ENCODE measurements at places on chromosomes 3 and 15.

- DNase-seq = no peak
Observed at GRCh38 chr3:57512166-57512565, 32.0 kb downstream of the DNAH12 start.

- no peak for DNase-seq
Observed at GRCh38 chr3:77915336-77915735, 875.4 kb downstream of the ROBO2 start.

DNA sequence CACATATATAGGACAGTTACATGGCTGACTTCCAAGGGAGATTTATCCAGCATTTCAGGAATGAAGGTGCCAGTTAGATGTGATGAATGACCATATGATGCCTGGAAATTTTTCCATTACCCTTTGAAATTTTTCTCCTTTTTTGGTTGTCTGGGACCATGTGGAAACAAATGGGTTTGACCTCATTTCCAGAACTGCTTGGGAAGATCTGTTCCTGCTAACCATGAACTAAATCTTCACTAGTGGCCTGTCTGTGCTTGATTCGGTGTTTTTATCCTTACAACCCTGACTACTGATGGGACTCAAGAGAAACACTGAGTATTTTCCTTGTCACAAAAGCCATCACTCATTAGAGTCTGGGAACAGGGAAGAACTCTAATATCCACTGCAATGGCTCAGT is 409.4 kb downstream of the PDCD6IP start:
- DNase-seq = no peak

- DNase-seq = peak; percentile 57
Observed at GRCh38 chr15:58771621-58772250, 634 bp downstream of the MINDY2 start.

- DNase-seq = no peak
Observed at GRCh38 chr3:123755085-123755484, 129.0 kb downstream of the MYLK start.

- DNase-seq = no peak
Observed at GRCh38 chr3:116291141-116291540, 154.1 kb downstream of the LSAMP start.

- no peak for DNase-seq
Observed at GRCh38 chr3:40258064-40258463, 51.4 kb upstream of the EIF1B start.

- DNase-seq = no peak
Observed at GRCh38 chr3:154224366-154224765, 99.9 kb downstream of the DHX36 start.

DNA sequence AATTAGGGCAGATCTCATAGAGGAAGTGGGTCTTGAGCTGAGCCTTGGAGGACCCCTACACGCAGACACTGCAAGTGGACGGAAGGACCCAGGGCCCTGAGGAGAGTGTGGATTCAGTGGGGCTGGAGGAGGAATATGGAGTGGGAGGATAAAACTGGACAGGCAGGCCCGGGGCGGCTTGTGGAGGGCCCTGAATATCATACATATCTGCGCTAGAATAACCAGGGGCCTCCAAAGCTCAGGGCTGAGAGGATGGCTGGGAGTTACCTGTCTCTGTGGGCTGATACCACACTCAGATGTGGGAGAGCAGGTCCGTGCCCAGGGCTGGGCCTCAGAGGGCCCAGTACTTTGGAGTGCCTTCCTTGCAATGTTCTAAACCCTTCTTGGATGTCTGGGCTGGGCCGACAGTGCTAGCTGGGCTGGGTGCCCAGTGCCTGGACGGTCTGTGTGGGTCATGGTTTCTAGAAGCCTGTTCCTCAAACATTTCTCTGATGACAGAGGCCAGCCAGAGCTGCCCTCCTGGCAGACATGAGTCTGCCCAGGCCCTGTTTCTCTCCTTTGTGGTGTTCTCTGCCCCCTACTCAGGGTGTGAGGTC is 29.6 kb downstream of the CHRD start:
- DNase-seq = no peak

DNA sequence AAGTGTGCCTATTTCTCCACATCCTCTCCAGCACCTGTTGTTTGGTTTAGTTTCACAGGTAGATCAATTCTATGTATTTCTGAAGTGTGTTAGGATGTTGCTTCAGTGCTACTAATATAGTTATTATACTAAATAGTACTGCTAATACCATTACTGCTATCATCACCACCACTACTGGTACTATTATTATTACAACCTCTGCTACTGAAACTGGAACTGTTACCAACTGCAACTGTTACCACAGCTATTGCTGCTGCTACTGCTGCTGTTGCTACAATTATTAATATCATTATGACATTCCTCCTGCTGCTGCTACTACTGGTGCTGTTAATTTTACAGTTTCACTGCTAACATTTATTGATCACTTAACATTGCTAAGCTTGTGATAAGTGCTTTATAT is 8.3 kb upstream of the LMOD3 start:
- DNase-seq = no peak

DNA sequence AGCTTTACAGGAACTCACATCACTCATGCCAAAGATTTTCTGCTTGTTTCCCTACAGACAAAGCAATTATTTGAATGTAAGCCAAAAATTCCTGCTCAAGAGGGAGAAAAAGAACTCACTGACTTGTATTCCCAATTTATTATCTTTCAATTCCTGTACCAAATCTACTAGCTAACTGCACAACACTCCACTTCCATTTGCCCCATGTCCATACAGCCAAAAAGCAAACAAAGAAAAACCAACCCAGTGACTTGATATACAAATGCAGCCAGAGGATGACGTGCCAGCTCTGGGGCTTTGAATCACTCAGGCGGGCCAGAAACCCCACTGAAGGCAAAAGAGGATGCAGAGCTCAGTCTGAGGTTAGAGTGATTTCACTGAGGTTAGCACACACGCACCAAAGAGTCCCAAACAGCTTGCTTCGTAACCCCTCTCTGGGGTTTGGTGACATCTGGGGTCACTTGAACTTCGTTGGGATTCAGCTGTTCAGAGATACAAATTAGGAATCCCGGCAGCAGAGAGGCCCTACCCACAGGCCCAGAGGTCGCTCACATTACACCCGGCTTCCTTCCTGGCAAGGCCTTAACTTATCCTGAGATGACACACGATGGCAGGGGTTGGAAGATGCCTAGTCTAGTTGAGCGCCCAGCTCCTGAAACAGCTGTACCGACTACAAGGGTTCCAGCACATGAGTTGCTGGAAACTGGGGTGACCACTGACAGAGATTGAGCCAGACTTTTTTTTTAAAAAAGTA is 1.6 kb downstream of the RFTN1 start:
- DNase-seq = peak; percentile 92

DNA sequence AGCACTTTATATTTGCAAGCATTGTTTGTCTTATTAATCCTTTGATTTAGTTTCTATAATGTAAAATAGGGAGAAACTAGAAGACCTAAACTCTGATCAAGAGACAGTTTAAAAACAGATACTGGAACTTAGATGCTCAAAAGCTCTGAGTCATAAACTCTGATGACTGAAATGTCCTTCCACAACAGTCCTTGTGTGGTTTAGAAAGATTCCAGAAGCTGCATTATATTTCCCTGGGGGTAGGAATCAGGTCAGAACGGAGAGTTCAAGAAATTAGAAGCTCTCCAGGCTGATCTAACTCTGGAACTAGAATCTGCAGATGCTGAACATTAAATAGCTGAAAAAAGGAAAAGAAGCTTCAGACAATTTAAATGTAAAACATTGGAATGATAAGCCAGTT is 18.3 kb upstream of the ONECUT1 start:
- no peak for DNase-seq

DNA sequence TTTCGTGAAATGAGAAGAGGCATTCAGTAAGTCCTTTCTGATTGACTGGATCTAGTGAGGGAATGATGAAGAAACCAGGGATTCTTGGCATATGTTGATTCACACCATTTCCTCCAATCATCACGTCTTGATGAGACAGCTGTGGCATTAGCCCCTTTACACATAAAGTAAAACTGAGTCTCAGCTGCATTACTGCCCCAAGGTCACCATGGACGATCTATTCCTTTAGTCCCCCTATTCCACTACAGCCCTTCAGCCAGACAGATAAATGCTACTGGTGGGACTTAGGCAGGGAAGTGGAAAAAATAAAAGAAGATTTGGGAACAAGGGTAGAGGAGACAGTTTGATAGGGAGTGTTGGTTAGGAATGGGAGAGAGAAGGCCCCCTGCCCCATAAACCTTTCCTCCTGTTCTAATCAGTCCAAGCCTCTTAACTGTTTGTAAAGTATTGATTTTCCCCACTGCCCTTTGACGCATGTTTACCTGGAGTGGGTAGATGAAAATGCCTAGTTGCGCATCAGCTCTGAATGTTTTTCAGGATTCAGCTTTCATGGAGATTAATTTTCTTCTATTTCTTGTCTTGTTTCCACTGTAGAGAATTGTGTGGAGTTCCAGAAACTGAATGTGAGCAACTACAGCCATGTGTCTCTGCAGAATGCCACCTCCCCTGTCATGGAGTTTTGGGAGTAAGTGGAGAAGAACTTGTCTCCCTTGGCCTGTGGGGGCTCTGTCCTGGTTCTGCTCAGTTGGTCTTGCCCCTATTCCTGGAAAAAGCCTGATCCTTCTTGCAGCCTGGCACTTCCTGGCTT is 6.9 kb downstream of the SLC6A11 start:
- DNase-seq = no peak

GRCh38 chr3:99578339-99578970 is 59.9 kb upstream of the COL8A1 start:
- no peak for DNase-seq

DNA sequence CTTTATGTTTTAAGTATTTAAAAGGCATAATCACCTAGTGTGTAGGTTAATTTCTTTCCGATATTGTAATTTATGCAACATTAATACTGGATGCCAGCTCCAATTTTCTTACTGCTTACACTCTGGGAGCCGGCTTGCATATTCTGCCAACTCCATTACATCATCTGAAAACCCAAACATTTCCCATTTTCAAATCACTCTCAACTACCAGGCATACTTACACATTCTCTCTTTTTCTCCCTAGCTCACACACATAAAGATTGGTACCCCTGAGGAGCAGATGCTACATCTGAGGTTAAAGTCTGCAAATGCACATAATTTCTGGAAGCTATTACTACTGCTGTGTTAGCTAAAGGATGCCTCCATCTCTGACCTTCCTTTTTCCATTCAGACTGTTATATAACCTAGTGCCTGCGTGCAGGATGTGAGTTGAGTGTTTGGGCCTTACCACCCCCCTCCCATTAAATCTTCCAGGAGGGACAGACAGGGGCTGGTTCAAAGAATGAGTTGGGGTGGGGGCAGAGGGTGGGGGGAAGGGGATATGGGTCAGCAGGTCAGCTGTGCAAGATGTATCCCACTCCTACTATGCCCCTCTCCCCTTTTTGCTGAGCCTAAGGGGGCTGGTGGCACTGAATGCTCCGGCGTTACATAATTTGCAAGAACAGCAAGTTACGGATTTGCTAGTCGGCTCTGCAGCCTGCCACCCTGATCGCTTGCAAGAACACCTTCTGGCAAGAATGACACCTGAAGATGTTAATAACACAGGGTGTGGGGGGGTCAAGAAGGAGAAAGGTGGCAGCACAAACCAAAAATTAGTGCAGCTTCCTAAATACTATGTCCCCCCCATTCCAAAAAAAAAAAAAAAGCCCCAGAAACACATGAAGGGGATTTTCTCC is 2.5 kb downstream of the RORA start:
- DNase-seq = no peak

DNA sequence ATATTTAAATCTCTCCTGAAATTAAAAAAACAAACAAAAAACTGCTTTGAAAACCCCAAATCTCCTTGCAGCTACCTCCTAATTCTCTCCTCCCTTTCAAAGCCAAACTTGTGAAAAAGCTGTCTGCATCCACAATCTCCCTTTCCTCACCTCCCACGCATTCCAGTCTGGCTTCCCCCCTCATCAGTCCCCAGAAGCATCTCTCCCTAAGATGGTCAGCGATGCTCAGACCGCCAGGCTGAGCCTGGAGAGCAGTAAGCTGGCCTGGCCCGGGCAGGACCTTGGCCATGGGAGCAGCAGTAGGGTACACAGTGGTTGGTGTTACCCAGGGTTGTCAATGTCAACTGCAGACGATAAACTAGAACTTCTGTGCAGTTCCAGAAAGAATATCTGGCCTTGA is 32.9 kb upstream of the BLM start:
- no peak for DNase-seq

- no peak for DNase-seq
Observed at GRCh38 chr15:91857224-91857585, 3.7 kb downstream of the SLCO3A1 start.

DNA sequence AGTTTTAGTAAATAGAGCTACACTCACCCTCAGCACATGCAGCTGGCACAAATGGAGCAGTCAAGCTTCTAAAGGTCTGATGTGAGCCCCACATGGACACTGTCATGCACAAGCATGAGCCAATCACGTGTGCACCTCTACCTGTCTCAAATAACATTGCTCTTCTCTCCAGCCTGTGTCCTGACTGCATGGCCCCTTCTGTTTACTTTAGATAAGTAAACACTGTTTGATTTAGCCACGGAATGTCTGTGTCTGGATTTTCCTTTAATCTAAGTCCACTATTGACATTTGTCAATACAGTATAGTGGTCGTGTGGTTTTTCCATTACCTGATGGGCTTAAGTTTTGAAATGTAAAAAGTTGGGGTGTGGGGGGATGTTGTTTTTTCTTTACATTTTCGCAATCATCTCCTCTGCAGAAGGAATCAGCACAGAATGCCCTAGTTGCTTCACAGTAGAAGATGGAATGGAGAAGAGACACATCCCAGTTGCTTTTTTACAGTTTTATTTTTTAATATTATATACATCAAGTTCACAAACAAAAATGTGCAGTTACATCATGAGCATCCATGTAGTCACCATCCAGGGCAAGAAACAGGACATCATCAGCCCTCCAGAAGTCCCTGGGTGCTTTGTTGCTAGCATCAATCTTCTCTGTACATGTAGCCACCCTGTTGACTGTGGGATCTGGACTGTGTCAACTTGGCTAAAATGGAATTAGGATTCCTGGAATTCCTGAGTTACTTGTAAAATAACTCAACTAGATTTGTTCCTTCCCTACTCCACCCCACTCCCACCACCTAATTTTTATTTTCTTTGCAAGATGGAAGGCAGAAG is 146.1 kb downstream of the UACA start:
- no peak for DNase-seq

DNA sequence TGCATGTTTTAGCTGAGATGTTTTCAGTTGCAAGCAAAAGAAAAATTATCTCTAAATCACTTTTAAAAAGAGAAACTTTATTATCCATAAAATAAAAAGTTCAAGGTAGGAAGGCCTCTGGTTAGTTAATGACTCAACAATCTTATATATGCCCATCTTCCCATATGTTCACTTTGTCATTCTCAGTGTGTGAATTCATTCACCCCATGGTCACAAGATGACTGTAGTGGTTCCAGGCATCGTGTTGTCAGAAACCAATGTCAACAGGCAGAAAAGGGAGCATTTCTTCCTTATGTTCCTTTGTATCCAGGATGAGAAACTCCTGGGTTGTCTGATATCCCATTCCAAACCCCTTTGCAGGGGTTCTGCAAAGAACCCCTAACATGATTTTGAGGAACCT is 119.9 kb upstream of the RAP2B start:
- no peak for DNase-seq

DNA sequence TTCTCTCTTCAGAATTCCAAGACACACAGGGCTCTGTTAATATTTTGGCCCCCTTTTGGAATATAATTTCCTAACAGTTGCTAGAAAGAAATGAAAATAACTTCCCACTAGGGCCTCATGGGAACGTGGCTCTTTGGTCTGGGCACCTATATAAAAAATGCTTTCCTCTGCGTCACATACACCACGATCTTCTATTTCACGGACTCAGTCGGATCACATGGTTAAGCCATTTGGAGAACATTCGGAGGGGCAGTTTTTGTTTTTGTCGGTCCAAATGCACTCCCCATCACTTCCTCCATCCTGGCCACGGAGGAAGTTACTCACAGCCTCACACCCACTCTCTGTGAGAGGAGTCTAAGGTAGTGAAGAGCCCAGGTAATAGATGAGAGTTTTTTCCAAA is 21.0 kb downstream of the TMEM44 start:
- no peak for DNase-seq

All from activated naive CD4-positive, alpha-beta T cell treated with anti-CD3 and anti-CD28 coated beads, Interleukin-2, amount 50 U/mL, for 72 hours (primary cell).